ENCODE measurements at places on chromosomes 6 and 20. TPM values are rescaled to one million over a fixed set of nuclear protein-coding genes. Genes with fewer than 3 reads are reported as not detected.
A peak's percentile ranks its signal among the peaks of the same experiment; 100 is the strongest.

GRCh38 chr6:145345094-145345493 is 390.2 kb downstream of the EPM2A start:
- no peak overlapping the region for H3K27ac ChIP-seq
- no peaks in the 10 kb centered on the region for H3K4me1 ChIP-seq
- DNase-seq: no peak
- no peaks in the 10 kb centered on the region for H3K36me3 ChIP-seq
- H3K4me3 ChIP-seq: no peak overlapping the region

GRCh38 chr6:19121521-19121920 is 715.6 kb upstream of the ID4 start:
- H3K36me3 ChIP-seq: no peaks in the 10 kb centered on the region
- no peak for DNase-seq
- H3K27me3 ChIP-seq: no peaks in the 10 kb centered on the region
- H3K4me1 ChIP-seq: no peaks in the 10 kb centered on the region

LY6G6F gene
- not detected for total RNA-seq

- no peaks in the 10 kb centered on the region for H3K4me1 ChIP-seq
- no peak for DNase-seq
- no peak overlapping the region for H3K27ac ChIP-seq
- H3K36me3 ChIP-seq: no peaks in the 10 kb centered on the region
- no peak overlapping the region for H3K4me3 ChIP-seq
- H3K27me3 ChIP-seq: peaks cover 29% of the 10 kb centered on the region
Measured at GRCh38 chr6:1436334-1437306, 47.2 kb downstream of the FOXF2 start.

GRCh38 chr20:1911536-1911935 is 16.3 kb downstream of the SIRPA start:
- no peak for DNase-seq
- H3K4me3 ChIP-seq: no peak overlapping the region
- peaks cover 2% of the 10 kb centered on the region for H3K4me1 ChIP-seq
- no peaks in the 10 kb centered on the region for H3K36me3 ChIP-seq
- H3K27me3 ChIP-seq: peaks cover 5% of the 10 kb centered on the region

- H3K4me1 ChIP-seq: no peaks in the 10 kb centered on the region
- no peak overlapping the region for H3K27ac ChIP-seq
- no peaks in the 10 kb centered on the region for H3K27me3 ChIP-seq
- H3K36me3 ChIP-seq: no peaks in the 10 kb centered on the region
- no peak for DNase-seq
Measured at GRCh38 chr6:23775127-23775526, 350.9 kb upstream of the NRSN1 start.

DNA sequence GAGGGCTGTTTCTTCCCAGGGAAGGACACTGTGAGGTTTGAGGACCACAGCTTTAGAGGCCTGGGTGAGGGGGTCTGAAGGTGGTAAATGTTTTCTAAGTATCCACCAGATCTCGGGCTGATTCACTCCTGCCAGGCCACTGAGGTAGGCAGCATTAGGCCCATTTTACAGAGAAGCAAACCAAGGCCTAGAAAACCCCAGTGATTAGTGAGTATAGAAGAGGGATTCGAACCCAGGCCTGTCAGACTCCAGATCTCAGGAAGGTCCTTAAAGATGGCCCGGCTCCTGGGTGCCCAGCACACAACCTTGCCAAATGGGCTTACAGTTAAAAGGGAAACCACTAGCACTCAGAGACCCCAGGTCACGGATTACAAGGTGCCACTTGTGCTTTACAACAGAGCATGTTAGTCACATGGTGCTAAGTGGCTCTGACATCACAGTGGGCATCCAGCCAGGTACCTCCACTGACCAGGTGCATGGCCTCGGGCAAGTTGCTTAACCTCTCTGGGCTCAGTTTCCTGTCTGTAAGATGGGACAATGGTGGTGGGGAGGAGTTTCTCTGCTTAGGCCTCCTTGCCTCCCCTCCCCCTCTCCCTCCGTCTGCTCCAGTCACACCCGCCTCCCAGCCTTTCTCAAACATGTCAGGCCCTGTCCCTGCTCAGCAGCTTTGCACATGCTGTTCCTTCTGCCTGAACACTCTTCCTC is 18.8 kb upstream of the SIRPA start:
- no peak for DNase-seq
- no peak overlapping the region for H3K4me3 ChIP-seq
- H3K27me3 ChIP-seq: no peaks in the 10 kb centered on the region
- H3K36me3 ChIP-seq: no peaks in the 10 kb centered on the region

GRCh38 chr6:99467509-99468106 is 42.5 kb upstream of the PNISR start:
- H3K27me3 ChIP-seq: no peaks in the 10 kb centered on the region
- no peak overlapping the region for H3K4me3 ChIP-seq
- peaks cover 2% of the 10 kb centered on the region for H3K36me3 ChIP-seq
- no peaks in the 10 kb centered on the region for H3K4me1 ChIP-seq
- H3K27ac ChIP-seq: no peak overlapping the region

DNA sequence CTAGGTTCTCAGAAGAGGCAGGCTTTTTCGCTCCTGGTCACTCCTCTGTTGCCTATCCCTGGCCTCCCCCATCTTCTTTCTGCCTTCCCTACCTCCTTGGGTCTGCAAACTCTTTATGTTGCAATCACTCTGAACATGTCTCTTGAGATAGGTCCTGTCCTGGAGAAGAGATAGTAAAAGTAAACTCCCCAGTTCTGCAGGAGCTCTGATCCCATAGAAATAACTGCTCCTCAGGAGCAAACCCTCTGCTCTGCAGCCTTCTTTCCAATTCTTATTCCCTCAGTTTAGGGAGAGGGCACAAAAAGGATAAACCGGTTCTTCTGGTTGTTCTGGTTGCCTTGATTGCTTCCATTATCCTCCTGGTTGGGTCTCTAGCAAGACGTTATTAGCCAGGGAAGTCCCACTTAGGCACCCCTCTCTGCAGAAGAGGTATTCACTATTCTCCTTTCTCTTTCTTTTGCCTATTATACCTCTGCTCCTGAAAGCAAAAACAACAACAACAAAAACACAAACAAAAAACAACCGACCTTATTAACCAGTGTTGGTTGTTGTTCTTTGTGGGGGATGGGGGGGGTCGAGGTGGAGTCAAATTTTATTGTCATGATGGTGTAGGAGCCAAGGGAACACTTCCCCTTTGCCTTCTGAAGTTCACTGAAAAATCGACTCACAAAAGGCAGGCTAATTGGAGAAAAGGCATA is 973 bp downstream of the TRIM38 start:
- H3K4me3 ChIP-seq: peak overlapping the region; percentile 98
- peaks cover 43% of the 10 kb centered on the region for H3K36me3 ChIP-seq
- no peaks in the 10 kb centered on the region for H3K27me3 ChIP-seq
- no peak for DNase-seq
- H3K27ac ChIP-seq: peak overlapping the region; percentile 80

GRCh38 chr6:380234-381218 is 11.0 kb upstream of the IRF4 start:
- no peak for DNase-seq
- H3K4me3 ChIP-seq: no peak overlapping the region
- H3K27ac ChIP-seq: no peak overlapping the region
- no peaks in the 10 kb centered on the region for H3K36me3 ChIP-seq
- H3K4me1 ChIP-seq: peaks cover 15% of the 10 kb centered on the region
- peaks cover 7% of the 10 kb centered on the region for H3K27me3 ChIP-seq

- no peak for DNase-seq
- peaks cover 5% of the 10 kb centered on the region for H3K27me3 ChIP-seq
- no peak overlapping the region for H3K27ac ChIP-seq
- no peaks in the 10 kb centered on the region for H3K4me1 ChIP-seq
- H3K4me3 ChIP-seq: no peak overlapping the region
Measured at GRCh38 chr20:22966787-22967464, 68.2 kb upstream of the SSTR4 start.

DNA sequence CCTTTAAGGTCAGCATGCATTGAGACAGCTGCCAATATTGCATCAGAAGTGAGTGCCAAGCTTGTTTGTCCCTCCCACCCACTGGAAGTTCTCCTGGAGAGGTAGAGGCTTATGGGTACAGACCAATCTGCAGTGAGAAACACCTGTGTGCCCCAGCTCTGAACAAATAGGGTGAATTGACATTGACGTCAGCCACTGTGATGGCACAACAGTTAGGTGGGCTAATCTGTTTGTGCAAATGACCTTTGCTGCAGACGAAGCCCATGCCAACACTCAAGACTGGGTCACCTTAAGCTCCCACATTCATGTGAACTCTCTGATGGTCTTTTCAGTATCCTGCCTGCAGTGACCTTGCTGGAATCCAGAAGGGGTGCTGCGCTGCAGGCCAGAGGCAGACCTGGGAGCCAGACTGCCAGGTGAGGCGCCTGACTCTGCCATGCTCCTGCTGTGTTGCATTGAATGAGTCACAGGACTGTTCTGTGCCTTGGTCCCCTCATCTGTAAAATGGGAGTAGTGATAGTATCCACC is 99.9 kb downstream of the ALDH8A1 start:
- H3K4me1 ChIP-seq: no peaks in the 10 kb centered on the region
- H3K4me3 ChIP-seq: no peak overlapping the region
- DNase-seq: no peak
- H3K27ac ChIP-seq: no peak overlapping the region
- peaks cover 15% of the 10 kb centered on the region for H3K27me3 ChIP-seq

GRCh38 chr6:14108571-14109410 is 8.8 kb upstream of the CD83 start:
- H3K4me3 ChIP-seq: peak overlapping the region; percentile 53
- peak overlapping the region; percentile 22 for H3K27ac ChIP-seq
- peaks cover 23% of the 10 kb centered on the region for H3K4me1 ChIP-seq
- H3K36me3 ChIP-seq: peaks cover 7% of the 10 kb centered on the region
- peaks cover 5% of the 10 kb centered on the region for H3K27me3 ChIP-seq

DNA sequence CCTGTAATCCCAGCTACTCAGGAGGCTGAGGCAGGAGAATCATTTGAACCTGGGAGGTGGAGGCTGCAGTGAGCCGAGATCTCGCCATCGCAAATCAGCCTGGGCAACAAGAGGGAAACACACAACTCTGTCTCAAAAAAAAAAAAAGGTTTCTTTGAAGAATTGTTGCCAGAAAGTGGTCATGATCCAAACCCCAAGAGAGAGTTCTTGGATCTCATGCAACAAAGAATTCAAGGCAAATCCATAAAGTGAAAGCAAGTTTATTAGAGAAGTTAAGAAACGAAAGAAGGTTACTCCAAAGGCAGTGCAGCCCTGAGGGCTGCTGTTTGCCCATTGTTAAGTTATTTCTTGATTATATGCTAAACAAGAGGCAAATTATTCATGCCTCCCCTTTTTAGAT is 14.5 kb upstream of the KIFC1 start:
- H3K4me3 ChIP-seq: no peak overlapping the region
- DNase-seq: no peak
- no peaks in the 10 kb centered on the region for H3K36me3 ChIP-seq
- H3K27me3 ChIP-seq: no peaks in the 10 kb centered on the region

GRCh38 chr20:44145131-44145775 is 41.7 kb downstream of the JPH2 start:
- H3K4me1 ChIP-seq: no peaks in the 10 kb centered on the region
- H3K27me3 ChIP-seq: peaks cover 10% of the 10 kb centered on the region
- H3K36me3 ChIP-seq: no peaks in the 10 kb centered on the region
- no peak overlapping the region for H3K4me3 ChIP-seq

GRCh38 chr6:73653571-73654424 is at the start of gene SLC17A5:
Gene SLC17A5 (minus strand): TSS chr6:73653992. CDS start chr6:73653886, 106 bp downstream.
- H3K36me3 ChIP-seq: peaks cover 4% of the 10 kb centered on the region
- H3K27ac ChIP-seq: peak within 1 kb of the TSS; percentile 97
- H3K4me3 ChIP-seq: peak within 1 kb of the TSS; percentile 97

DNA sequence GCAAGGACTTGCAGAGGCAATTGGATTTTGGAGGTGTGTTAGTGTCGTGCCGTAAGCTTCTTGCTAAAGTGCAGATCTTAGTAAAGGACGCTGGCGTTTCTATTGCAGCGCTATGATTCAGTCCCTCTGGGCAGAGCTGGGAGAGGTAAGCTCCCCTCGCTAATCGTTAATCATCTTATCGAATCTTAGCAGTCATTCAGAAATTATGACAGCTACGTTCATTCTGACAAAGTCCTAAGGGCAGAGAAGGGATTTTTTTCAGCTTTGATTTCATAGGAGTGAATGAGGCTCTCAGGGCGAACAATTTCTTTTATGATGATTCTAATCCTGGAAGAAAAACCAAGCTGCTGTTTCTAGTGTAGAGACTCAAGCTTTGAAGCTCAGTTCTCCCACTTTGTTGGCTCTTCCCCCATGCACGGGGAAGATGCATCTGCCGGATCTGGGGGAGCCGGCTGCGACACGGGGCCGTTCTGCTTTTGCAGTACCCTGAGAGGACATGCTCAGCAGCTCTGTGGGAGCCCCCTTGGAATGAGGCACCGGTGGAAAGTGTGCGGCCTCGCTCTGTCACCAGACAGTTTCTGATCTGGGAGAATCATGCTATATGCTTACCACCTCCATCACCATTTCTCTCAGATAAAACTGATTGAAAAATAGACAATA is 79.1 kb upstream of the SLC22A23 start:
- no peaks in the 10 kb centered on the region for H3K36me3 ChIP-seq
- H3K27me3 ChIP-seq: peaks cover 11% of the 10 kb centered on the region
- DNase-seq: no peak
- no peaks in the 10 kb centered on the region for H3K4me1 ChIP-seq
- H3K4me3 ChIP-seq: no peak overlapping the region

DNA sequence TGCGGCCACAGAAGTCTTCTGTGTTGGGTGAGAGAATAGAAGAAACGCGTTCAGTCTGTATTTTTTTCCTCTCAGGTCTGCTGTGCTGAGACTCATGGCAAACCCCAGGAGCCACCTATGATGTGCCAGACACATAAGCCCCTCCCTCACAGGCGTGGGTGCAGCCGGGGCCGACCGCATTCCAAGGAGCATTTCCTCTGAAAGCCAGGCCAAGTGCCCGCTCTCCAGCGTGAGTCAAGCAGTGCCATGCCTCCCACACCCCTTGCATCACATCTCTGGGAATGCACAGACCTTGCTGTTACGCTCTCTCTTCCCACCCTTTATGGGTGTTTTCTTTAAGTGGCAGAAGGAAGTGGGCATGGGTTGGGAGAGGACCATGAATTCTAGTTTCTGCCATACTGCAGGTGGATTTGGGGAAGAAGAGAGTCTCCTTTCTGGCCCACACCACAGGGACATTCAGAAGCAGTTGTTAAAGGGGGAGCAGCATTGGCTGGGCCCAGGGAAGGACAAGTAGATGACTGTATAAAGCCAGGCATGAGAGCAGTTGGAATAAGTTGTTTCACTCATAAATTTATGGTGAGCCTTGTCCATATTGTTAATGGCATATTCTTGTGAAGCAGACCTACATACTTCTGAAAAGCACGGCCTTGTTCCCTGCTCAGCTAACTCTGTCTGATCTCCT is 37.1 kb upstream of the TFAP2A start:
- H3K36me3 ChIP-seq: no peaks in the 10 kb centered on the region
- H3K4me1 ChIP-seq: no peaks in the 10 kb centered on the region
- no peak overlapping the region for H3K27ac ChIP-seq
- no peak for DNase-seq
- peaks cover 9% of the 10 kb centered on the region for H3K27me3 ChIP-seq

KCNB1 gene
- 0.09 TPM for total RNA-seq

MAFB gene
- 2.4 TPM for total RNA-seq

DNA sequence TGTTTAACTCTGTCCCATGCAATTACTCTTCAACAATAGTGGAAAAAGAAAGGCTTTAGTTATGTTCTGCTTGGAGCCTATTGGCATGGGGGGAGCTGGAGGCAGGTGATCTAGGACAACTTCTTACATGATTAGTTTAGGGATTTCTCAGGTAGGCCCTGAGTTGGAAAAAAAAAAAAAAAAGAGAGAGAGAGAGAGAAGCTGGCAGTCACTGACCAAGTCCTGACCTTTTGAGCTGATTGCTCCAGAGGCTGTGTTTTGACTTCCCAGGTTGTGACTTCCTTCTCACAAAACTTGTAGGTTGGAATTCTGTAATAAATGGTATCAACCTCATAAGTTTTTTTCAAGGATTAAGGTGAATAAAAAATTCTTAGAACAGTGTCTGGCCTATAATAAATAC is 7.8 kb downstream of the C6orf141 start:
- no peak for DNase-seq
- H3K36me3 ChIP-seq: peaks cover 1% of the 10 kb centered on the region
- H3K27ac ChIP-seq: no peak overlapping the region
- H3K4me3 ChIP-seq: no peak overlapping the region
- H3K4me1 ChIP-seq: peaks cover 5% of the 10 kb centered on the region
- peaks cover 4% of the 10 kb centered on the region for H3K27me3 ChIP-seq
